Endodermal cell (in vitro differentiated cells): ENCODE measurements at places on chromosomes 12 and 14. TPM values are rescaled to one million over a fixed set of nuclear protein-coding genes. Genes with fewer than 3 reads are reported as not detected.

Gene OR6C2
- not detected in 3 replicates for total RNA-seq

DNA sequence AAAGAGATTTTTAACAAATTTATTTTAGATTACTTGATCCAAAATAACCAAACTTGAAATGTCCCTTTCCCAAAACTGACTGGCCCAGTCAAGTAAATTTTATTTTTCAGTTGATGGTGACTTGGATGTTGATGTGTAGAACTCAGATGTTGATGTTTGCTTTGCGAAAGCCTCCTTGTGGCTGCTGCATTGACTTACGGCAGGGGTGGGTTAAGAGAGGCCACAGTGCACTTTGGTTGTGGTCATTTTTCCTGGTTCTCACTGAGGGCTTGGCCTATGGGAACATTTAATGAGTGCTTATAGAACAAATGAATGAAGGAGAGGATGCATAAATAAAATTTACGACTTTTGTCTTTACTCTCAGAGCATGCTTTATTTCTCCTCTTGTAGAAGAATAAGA lies 52.6 kb downstream of the SLCO1B3 start:
- DNase-seq = peak; percentile 49

DNA sequence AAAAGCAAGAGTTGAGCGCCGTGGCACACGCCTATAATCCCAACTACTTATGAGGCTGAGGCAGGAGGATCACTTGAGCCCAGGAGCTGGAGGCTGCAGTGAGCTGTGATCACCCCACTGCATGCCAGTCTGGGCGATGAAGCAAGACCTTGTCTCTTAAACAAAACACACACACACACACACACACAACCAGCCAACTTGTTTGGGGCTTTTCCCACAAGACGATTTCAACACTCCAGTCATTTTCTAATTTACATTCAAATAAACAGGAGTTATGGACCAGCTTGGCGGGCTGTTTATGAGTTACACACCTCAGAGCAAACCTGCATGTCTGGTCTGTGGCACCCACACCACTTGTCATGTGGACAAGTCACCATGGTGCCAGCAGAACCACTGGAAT lies 6.7 kb downstream of the GLTP start:
- DNase-seq = no peak

GRCh38 chr12:11654338-11654737 lies 4.9 kb downstream of the ETV6 start:
- DNase-seq = no peak

DNA sequence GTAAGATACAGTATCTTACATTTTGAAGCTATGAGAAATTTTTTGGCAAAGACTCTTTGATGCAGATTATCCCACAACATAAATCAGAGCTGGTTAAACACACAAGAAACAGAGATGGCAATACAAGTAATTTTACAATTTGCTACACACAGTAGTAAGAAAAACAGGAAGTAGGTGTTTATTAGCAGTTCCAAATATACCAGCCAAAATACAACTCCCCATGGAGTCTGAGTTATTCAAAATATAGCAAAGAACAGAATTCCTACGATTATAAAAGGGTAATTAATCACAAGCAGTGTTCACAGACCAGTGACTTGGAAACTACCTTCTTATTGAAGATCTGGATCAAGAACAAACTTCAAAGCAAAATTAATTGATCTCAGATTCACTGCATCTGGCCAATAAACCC lies 83.9 kb downstream of the BMP4 start:
- no peak for DNase-seq

DNA sequence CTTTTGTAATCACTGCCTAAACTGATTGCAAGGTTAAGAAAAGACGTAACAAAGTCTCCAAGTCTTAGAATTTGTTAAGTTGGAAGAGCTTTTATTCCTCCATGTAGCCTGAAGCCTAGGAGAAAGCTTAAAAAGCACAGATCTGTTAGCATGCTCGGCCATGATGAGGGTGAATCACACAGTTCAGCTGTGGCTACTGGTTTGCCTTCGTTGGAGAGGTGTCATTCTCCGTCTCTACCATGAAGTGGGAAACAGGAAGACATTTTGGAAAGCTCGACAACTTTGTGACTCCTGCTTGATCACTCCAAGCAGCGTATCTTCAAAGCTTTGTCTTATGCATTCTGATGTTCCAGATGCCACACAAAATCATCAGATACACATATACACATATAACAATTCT lies 27.1 kb downstream of the DCP1B start:
- no peak for DNase-seq

DNA sequence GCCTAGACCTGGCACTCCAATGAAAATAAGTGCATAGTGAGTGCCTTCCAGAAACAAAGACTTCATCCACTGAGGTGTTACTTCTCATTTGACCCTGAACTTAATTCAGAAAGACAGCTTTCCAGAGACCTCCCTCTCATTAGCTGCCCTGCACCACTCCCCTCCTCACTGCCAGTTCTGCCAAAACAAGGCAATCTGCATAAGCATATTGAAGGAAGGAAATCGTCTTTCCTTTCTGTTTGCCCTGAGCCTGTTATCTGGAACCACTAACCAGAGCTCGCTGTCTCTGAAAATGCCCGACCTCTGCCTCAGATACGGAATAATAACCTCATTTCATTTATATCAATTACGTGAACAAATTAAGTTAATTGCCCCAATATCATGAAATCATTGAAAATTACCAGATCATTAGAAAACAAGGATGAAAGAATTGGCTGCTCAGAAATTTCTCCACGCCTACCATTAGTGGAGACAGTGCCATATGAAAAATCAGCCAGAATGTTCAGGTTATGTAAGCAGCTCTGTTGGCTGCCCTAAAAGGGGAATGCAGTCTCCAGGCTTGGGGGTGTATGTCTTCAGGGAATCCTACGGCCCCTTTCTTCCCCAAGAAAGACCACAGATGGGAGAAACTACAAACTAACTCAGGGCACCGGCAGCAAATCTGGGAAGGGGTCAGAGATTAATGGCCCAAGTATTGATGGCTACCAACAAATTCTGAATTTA lies 149.9 kb upstream of the FKBP4 start:
- peak; percentile 36 for DNase-seq

Gene TAS2R9
- total RNA-seq = not detected in 2 replicates

Gene PPP1R1A
- 11.9 and 12.5 TPM in 2 replicates for total RNA-seq

GRCh38 chr12:62372134-62372533 lies 94.5 kb upstream of the MON2 start:
- no peak for DNase-seq

GRCh38 chr14:93737634-93738033 lies 50.7 kb downstream of the PRIMA1 start:
- DNase-seq = no peak

DNA sequence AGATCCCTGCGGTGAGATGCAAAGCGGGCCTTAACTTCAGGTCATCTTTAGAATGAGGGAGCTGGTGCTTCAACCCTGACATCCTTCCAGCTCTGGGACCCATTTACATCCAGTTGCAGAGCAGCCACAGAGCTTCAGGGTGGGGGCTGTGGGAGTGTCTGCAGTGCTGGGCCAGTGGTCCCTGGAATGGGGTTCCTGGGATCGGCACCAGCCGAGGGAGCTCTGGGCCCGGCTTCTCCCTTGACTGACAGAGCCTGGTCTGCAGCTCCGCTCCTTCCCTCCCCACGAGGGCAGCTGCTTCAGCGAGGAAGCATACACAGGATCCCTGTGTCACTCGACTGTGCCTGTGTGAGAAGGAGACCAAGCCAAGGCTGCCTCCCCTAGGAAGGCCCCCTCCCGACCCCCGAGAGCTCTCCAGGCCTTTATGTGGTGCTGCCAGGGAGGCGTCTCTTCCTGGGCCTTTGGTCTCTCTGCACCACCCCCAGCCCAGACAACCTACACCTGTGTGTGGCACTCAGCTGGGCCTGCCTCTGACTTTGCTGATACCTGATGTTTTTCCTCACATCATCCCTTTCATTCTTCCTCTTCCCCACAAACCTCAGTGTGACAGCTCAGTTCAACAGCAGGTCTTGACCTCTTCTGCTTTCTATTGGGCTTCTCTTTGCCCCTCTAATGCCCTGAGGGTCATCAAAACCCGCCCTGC lies 48.1 kb upstream of the RIN3 start:
- peak; percentile 55 for DNase-seq

GRCh38 chr12:131537267-131537958 lies 173.5 kb upstream of the SFSWAP start:
- DNase-seq = no peak

- DNase-seq = peak; percentile 84
Measured at GRCh38 chr14:65594153-65594881, 181.8 kb downstream of the FUT8 start.

DNA sequence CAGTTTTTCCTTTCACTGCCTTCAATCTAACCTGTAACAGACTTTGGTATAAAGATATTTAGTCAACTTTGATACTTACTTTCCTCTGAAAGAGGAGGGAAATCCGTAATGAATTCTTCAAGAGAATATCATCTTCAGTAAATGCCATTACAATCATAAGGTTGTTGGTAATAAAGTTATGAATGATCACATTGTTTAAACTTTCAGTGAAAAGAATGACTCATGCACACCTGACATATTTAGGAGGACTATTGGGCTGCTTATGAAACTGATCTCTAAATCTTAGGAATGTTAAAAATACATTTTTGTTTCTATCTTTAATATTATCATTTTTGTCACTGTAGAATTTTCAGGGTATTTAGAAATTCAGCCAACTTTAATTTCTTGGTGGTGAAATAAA lies 474.7 kb downstream of the SLC16A7 start:
- DNase-seq = no peak

DNA sequence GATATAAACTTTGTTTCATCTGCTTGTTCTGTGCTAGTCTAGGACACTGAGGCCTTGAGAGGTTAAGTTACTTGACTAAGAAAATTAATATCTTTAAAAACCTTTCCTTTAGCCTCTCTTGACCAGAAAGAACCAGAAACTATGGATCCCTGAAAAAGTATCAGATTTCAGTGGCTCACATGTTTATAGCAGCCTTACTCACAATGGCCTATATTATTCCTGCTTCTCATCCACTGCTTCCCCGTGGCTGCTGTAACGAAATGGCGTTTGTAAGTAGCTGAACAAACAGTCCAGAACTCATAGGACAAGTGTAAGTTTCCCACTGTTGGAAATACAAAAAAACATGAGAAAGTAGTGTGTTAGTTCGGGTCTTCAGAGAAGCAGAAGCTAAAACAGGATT lies 3.2 kb upstream of the PYGL start:
- DNase-seq = no peak

GRCh38 chr14:92692822-92693226 lies 55.6 kb downstream of the LGMN start:
- no peak for DNase-seq

Gene GUCY2C
- 0.54 to 1.4 TPM (median 1.0 TPM) in 3 replicates for total RNA-seq

GRCh38 chr12:81332054-81332453 lies 254.2 kb downstream of the ACSS3 start:
- DNase-seq = no peak

Gene KLHDC1
- total RNA-seq = 0.44 to 0.77 TPM (median 0.68 TPM) in 3 replicates

- no peak for DNase-seq
Measured at GRCh38 chr12:129901254-129901653, 2.6 kb downstream of the TMEM132D start.

GRCh38 chr12:30975581-30975980 lies 49.0 kb downstream of the TSPAN11 start:
- DNase-seq = no peak

GRCh38 chr14:76348898-76349297 lies 27.0 kb upstream of the ESRRB start:
- peak; percentile 83 for DNase-seq

Gene DIABLO
- 74.2 and 77.5 TPM in 2 replicates for total RNA-seq

DNA sequence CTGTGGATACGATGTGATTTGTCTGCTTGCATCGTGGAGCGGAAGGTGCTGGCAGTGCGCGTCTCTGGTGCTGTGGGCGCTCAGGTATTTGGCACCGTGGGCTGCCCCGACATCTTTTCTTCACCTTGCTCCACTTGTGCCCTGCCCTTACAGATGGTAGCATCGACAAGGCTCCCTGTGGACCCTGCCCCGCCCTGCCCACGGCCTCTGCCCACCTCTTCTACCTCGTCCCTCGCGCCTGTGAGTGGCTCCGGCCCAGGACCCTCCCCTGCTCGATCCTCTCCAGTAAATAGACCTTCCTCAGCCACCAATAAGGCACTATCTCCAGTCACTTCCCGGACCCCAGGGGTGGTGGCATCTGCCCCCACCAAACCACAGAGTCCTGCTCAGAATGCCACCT lies 36.6 kb downstream of the EP400 start:
- peak; percentile 38 for DNase-seq

Gene NEMP1
- 36.3 and 38.3 TPM in 2 replicates for total RNA-seq

DNA sequence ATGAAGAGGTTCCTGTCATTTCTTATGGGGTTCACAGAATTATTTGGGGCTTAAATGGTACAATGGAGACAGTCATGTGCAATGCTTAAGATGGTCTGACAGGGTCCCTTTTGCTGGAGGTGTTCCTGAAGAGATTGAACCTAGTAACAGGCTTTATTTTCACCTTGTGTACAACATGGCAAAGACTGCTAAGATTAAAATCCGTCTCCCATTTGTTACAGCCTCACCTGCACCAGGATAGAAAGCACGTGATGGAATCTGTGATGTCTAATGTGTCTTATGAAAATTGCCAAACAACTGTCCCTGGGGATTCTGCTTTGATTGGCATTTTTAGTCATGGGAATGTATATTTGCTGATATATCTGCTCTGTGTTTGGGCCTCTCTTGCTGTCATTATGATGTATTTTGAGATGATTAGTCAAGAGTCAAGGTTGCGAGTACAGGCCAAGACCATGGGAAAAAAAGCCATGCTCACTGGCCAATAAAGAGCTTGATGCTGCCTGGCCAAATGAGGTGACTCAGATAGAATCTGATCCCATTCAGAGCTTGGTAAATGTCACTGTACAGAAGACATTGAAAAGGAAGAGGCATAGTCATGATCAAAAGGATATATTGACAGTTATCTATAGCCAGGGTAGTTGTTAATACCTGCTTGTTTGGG lies 96.1 kb downstream of the FLRT2 start:
- no peak for DNase-seq

GRCh38 chr12:103144278-103144677 lies 186.8 kb downstream of the ASCL1 start:
- DNase-seq = no peak

- no peak for DNase-seq
Measured at GRCh38 chr12:3045494-3045893, 31.7 kb upstream of the TSPAN9 start.

Gene E2F7
- total RNA-seq = 6.4 to 22.5 TPM (median 21.0 TPM) in 3 replicates

Gene CMA1
- not detected in 3 replicates for total RNA-seq

DNA sequence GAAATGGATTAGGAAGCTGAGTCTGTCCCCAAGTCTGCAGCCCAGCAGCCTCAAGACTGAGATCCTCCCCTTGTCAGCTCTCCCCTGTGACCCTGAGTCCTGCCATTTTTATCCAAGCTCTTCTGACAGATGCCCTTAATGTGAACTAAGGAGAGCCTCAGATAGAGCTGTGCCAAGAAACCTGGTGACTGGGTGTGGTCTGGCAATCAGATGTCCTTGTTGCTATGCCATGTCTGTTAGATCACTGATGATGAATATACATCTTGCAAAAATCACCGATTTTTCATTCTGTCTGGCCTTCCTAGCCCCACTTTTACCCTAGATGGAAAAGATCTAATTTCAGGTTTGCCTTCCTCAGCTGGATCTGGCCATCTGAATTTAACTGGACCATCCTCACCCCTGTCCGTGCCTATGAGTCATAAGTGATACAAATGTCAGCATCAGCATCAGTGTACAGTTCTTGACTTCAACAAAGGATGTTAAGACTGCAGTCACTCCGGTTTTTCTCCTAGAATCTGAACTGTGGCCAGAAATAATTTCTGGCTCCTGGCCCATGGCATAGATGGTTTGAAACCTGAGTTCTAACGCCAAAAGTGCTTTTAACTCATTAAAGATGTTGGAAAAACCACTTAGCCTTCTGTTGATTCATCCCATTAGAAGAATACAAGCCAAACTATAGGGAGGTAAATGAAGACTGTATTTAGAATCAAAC lies 61.2 kb upstream of the GRIP1 start:
- no peak for DNase-seq

GRCh38 chr12:125544960-125545359 lies 479.7 kb downstream of the AACS start:
- no peak for DNase-seq
